Esophagus mucosa (tissue), 1 donor: ENCODE measurements at places on chromosomes 2 and 18.

- ATAC-seq = no peak
Observed at GRCh38 chr18:8493141-8493540, 116.1 kb upstream of the RAB12 start.

DNA sequence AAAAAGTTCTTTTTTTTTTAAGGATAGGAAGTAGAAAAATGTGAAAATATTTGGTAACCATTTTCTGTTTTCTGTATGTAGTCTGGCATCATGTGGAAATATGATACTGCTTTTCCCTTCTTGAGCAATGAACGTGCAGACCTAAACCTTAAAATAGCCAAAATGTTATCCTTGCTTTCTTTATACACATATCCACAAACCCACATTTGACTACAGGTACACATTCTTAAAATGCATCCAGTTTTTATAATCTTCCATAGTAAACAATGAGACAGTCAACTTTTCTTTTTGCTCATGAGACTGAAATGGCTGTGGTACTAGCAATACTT lies 90.9 kb downstream of the OSBPL6 start:
- no peak for ATAC-seq

DNA sequence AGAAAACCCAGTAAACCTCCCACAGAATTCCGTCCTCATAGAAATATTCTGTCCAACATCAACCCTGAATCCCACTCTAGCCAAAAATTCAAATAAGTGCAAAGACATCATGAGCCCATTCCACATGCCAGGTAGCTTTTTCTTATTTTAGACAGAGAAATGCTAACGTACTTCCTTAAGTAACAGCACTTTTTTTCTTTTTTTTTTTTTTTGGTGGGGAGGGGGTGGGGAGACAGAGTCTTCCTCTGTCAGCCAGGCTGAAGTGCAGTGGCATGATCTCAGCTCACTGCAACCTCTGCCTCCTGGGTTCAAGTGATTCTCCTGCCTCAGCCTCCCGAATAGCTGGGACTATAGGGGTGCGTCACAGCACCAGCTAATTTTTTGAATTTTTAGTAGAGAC lies 45.5 kb downstream of the ANKRD44 start:
- no peak for ATAC-seq

DNA sequence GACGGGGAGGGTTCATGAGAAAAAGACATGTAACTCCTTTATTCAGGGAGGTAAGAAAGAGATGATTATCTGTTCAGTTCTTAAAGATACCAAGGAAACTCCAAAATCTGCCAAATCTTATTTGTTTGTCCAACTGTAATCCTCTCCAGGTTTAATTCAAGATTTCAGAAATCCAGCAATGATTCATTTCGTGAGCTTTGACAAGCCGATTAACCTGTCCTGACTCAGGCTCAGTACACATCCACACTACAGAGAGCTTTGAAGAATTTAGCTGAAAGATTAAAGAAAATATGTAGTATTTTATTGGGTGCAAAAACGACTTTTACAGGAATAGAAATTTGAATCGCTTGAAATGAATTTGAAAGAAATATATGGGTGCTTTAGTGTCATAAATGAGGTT lies 1.1 kb downstream of the SPAG16 start:
- peak; percentile 53 for ATAC-seq

- ATAC-seq = peak; percentile 96
Observed at GRCh38 chr2:88735853-88736252, 44.4 kb downstream of the RPIA start.

DNA sequence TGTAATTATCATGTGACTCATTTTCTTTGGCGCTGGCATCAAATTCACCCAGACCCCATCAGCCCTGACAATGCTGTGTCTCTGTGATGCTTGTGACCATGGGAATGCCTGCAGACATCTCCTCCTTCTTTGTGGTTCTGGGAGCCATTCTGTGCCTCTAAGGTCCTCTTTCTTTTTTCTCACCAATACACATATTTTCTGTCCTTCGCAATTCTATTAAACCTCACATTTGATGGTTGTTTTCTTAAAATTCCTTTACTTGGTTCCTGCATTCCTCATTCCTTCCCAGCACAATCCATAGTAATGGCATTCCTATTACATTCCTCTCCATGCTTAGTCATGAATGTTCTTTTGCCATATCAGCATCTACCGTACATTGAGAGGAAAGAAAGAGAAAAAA lies 375.3 kb downstream of the PIK3C3 start:
- no peak for ATAC-seq

- no peak for ATAC-seq
Observed at GRCh38 chr2:188189356-188189755, 102.3 kb upstream of the GULP1 start.

GRCh38 chr2:168999668-169000213 lies 31.4 kb downstream of the ABCB11 start:
- no peak for ATAC-seq

DNA sequence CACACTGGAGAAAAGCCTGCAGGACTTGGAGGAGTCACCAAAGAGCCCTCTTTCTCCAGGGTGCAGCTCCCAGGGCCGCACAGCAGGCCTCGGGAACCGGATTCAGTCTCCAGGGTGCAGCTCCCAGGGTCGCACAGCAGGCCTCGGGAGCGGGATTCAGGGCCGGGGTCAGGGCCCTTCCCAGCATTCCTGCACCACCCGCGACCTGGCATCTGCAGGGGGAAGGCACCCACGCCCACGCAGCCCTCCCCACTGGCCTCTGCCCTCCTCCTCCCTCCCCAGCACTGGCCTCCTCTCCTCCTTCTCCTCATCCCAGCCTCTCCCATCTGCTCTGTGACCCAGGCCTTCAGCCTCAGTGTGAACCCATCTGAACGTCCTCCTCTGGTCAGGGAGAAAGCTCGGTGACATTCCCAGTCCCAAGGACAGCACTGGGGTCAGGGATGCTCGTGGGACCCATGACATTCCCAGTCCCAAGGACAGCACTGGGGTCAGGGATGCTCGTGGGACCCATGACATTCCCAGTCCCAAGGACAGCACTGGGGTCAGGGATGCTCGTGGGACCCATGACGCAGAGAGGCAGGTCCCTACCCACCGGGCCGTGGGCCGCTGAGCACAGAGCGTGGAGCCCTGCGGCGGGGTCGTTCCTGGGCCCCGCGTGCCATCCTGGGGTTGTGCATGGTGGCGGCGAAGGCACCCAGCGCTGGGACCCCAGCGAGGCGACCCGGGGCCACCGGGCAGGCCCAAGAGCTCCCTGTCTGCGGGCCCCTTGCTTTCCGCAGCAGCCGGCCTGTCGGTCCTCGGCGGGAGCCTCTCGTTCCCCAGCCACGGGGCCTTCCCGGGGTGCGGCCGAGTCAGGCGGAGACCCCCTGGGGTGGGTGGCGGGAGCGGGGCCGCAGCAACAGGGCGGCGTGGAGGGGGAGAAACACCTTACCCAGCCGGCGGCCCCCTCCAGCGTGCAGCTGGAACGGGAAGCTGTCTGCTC lies 550.2 kb upstream of the SALL3 start:
- peak; percentile 22 for ATAC-seq

DNA sequence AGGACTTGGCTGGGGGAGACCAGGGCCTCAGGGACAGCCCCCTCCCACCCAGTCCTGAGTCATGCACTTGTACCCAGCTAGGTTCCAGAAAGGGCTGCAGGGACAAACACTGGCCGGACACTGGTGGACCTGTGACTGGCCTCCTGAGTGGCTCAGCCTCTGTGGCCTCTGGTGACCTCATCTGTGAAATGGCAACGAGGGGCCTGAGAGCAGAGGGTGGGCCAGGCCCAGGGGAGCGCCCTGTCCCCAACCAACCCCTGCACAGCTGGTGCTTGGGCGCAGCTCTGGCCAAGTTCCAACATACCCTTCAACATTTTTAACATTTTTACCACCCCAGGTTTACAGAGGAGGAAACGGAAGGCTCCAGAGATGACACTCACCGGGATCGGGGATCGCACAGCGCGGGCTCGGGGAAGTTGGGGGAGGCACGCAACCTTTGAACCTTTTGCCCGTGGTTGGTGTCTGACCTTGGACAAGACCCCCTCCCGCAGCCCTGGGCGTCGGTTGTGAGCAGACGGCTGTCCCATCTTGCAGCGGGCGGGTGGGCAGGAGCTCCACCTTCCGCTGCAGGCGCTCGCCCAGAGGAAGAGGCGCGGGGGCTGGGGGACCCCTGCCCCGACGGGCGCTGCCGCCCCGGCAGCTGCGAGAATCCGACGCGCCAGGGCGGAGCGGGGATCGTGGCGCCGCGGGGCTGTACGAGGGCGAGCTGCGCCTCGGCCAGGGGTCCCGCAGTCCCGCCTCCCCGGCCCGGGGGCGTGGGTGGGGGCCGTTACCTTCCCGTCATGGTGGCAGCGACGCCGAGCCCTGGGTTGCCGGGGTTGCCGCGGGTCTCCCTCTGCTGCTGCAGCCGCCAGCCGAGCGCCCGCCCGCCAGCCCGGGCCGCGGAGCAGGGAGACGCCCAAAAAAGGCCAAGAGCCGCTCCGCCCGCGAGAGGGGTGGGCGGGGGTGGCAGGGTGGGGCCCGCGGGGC lies 805 bp downstream of the LIMS2 start:
- ATAC-seq = peak; percentile 38

DNA sequence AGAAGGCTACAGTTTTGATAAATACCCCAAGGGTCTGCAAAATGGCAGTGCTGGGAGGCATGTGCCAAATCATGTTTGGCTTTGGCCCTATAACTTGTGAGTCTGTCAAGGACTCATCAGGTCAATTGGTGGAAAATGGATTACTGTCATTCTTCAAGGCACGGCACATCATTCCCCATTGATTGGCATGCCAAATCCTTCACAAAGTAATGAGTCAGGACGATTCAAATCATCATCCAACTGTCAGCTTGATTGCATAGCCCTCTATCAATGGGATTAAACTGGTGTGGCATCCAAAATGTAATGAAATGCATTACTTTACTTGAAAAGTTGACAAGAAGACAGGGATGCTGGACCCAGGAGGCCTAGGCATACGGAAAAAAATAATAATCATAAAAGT lies 441.6 kb upstream of the PIK3C3 start:
- no peak for ATAC-seq

GRCh38 chr18:27769152-27769551 lies 407.8 kb downstream of the CDH2 start:
- no peak for ATAC-seq

- no peak for ATAC-seq
Observed at GRCh38 chr18:58234359-58234741, 190.3 kb downstream of the NEDD4L start.

GRCh38 chr2:149507974-149508373 lies 79.6 kb downstream of the MMADHC start:
- ATAC-seq = no peak

DNA sequence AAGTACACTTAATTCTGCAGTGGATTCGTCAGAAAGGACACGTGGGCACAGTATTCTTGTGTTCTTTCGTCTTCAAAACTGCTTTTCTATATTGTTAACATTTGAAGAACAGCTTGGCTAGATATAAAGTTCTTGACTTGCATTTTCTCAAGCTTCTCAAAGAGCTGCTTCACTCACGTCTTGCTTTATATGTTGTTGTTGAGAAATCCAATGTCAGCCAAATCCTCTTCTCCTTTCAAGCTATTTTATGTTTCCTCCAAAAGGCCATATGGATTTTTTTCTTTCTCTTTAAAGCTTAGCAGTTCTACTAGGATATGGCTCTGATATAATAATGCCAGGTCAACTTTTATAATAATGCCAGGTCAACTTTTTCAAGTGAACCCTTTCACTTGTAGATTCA lies 65.5 kb upstream of the CYP1B1 start:
- no peak for ATAC-seq

DNA sequence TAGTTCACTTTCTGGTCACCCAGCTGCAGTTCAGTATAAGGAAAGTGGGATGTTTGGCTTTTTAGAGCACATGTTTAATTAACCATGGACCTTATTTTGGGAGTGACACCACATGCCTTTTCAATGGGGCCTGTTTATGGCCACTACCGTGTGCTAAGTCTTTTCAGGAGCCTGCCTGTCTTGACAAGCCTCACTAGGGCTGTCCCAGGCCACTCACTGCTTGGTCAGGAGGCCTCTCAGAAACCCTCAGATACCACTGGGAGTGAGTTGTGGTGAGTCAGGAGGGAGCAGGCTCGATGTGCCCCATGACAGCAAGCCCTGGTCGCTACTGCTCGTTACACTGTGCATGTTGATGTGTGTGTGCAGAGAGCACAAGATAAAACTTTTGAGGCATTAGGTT lies 123.0 kb downstream of the MAP4K4 start:
- ATAC-seq = peak; percentile 95

DNA sequence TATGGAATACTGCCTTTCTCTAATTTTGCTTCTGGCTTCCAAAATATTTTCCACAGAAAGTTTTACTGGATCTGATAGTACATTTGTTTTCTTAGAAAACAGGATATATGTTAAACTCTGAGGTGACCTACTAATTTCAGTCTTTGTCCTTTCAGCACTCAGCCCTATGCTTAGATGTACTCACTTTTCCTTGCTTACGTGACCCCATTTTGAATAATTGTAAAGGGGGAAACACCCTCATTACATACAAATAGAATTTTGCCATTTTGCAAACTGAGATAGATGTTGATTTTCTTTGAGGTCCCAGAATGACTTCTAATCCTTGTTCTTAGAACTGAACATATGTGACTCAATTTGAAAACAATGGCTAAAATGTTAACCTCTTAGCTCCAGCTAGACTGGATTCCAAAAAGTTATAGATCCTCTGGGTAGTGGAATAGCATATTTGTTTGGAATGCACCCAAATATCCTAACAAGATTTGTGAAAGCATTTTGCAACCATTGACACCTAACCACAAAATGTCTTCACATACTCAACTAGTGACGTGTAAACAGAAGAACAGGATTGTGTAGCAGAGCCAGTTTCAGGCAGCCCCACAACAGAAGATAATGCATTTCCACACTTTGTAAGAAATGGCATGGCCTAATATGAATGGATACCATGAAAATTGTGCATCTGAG lies 44.8 kb upstream of the EHBP1 start:
- ATAC-seq = peak; percentile 79

DNA sequence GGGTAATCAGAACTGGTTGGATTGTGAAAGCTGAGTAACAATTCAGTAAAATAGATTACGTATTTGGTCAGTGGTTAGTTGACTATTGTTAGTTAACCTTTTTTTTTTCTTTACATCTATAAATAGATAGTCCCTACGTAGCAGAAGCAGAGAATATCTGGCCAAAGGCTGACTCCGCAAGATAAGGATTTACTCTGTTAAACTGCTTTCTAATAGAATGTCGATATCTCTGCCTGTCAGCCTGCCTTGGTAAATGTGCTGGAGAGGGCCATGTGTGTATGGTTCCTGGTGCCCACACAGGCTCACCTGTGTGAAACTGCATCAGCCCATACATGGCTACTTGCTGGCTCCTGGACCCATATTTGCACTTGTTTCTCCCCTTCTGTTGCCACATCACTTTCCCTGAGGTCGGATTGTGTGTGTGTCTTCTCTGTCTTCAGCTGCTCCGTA lies 94.4 kb downstream of the CRIM1 start:
- no peak for ATAC-seq

GRCh38 chr2:230758566-230759480 lies 46.2 kb downstream of the CAB39 start:
- ATAC-seq = no peak
